KBM-7 (cell line): ENCODE measurements at places on chromosomes 4 and X.
A peak's percentile ranks its signal among the peaks of the same experiment; 100 is the strongest.

DNA sequence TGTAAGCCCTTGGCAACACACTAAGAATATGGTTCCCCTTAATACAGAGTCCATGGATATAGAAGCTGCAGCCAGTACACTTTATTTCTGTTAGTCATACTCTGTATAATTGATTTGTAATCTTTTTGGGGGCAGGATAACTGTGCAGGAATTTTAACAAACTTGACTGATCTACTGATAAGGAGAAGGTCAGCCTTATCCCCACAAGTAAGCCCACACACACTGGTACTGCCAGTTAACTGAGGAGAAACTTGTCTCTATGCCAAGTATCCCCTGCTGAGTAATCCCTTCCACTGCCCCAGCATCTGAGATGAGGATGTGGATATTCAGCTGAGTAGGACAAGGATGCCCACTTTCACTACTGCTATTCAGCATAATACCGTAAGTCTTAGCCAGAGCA is 154.9 kb upstream of the CXXC4 start:
- no peak for DNase-seq

DNA sequence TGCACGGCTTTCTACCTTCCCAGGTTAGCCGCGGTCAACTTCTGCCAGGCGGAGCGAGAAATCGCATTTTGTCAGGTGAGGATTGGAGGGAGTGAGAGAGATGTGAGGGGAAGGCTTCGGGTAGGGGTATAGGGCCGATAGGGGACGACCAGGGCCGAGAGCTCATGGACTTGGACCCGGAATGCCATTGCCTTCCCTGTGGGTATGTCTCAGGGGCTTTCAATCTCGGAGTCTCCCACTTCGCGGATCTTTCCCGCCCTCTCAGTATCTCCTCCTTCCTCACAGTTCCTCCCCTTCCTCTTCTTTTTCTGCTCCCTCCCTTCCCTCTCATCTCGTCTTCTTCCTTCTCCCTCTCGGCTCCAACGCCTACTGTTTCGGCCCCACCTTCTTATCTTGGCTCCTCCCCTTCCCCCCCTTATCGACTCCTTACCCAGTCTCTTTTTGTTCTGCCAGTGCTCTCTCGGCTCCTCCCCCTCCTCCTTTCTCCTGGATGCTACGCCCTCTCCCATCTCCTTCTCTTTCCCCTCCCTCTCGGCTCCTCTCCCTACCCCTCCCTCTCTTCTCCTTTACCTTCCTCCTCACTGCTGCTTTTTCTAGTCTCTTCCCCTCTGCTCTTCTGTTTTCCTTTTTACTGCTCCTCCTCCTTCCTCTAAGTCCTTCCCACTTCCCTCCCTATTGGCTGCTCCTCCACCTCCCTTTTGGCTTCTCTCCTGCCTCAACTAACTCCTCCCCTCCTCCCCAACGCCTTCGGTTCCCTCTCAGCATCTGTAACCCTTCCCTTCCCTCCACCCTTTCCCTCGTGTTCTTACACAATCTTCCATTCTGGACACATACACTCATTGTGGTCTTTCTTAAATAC is 29.4 kb upstream of the RBMX start:
- peak; percentile 98 for DNase-seq

DNA sequence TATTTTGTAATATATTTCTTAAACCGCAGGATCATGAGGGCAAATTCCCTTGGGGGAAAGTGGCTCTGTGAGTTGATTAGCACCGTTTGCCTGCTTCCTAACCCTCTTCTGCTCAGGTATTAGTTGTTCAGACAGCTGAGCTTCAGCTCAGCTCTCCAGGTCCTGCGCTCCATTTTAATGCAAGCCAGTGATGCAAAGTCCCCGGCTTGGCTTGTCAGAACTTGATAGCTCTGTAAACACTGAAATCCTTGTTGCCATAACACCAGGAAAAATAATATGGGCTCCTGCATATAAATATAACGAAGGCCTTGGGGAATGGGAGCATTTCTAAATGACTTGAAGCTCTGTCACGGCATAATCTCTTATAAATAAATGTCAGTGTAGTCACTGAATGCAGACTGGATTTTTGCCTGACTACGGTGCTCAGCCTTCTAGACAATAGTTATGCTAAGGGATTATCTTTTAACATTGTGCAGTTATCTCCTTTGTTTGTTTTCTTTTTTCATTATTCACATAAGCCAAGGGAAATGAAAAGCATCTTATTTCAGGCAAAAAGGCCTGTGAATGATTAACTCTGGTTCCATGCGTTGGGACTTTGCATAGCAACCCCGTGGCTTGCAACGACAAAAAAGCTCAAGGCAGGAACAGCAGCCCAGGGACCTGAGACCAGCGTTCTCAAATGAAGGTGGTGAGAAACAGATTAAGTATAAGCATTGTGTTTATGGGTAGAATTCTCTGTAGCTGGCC is 253.2 kb downstream of the SPRY1 start:
- no peak for DNase-seq

GRCh38 chr4:78644063-78644691 is 92.6 kb downstream of the ANXA3 start:
- no peak for DNase-seq
